Skeletal muscle cell (primary cell): ENCODE measurements at places on chromosomes 3 and 15.

DNA sequence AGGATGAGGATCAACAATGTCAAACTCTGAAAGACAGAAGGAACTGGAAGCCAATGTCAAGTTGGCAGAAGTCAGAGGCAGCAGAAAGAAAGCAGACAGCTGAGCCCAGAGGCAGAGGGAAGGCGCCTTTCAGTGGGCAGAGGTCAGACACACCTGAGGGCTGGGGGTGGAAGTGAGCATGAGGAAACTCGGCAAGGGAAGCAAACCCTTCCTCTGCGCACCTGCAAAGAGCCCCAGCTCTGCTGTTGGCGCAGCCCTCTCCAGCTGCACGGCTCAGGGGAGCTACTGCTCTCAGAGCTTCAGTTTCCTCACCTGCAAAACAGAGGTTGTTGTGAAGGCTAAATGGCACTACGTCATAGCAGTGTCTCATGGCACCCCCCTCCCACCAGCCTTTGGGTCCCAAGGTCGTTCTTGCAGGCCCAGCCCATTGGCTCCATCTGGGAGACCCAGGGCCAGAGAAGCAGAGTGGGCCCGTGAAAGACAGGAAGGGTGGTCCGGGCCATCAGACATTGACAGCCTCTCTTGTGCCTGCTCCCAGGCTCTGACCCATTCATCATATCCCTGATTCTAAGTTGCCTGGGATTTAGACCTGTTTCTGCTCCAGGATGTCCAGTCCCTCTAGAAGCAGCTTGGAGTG is 53.3 kb upstream of the SLC6A11 start:
- DNase-seq, result no peak

GRCh38 chr3:180036671-180037455 is at the start of gene PEX5L:
PEX5L (minus strand) TSS chr3:180036937; CDS start chr3:180036599, 338 bp downstream.
- DNase-seq, result peak; percentile 14

- DNase-seq, result no peak
Measured at GRCh38 chr3:156732261-156732660, 57.9 kb downstream of the TIPARP start.

DNA sequence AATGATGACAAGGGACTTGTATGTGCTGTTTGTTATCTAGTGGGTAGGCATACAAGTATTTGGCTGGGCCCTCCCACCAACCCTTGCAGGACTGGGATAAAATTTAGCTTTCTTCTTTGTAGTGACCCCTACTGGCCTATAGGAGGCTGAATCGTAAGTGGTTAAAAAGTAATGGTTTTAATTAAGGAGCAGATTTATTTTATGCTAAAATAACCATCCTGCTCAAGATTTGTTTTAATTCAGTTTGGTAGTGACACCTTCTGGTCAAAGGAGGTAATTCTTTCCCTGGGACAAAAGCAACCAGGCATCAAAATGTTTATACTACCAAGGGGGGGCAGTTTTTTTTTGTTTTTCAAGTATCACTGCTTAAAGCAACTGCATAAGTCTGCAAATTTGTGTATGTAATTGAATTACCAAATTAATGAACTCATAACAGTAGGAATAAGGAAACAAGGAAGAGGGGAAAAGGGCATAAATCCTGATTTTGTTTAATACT is 70.7 kb downstream of the TOP2B start:
- DNase-seq, result peak; percentile 51

DNA sequence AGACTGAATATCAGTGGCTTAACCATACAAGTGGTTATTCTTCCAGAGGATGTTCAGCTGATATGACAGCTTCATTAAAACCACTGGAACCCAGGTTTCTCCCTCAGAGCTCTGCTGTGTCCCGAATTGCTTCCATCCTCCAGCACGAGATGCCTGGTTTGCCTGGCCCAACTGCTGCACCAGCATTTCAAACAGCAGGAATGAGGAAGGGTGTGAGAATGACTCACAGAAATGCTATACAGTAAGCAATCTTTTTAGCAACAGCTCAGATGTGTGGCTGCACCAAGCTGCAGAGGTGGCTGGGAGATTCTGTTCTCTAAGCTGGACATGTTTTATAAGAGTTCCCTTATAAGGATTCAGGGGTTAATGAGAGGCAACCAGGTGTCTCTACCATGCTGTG is 271.0 kb downstream of the GABRG3 start:
- DNase-seq, result no peak

GRCh38 chr15:34594361-34594760 is 10.9 kb upstream of the GOLGA8B start:
- DNase-seq, result no peak

GRCh38 chr15:68489421-68489820 is 57.5 kb upstream of the ITGA11 start:
- DNase-seq, result no peak

- no peak for DNase-seq
Measured at GRCh38 chr15:58952751-58953150, 19.3 kb upstream of the SLTM start.

- DNase-seq, result no peak
Measured at GRCh38 chr3:127556565-127556964, 34.0 kb downstream of the TPRA1 start.
